ENCODE measurements at places on chromosomes 4 and X. TPM values are rescaled to one million over a fixed set of nuclear protein-coding genes. Genes with fewer than 3 reads are reported as not detected.

Gene NAP1L3
- 5.6 TPM for total RNA-seq

Gene IL13RA1
- 48.1 TPM for total RNA-seq

Gene TACC3
- total RNA-seq = 10.4 TPM

Gene KIAA1210
- total RNA-seq = 0.50 TPM

Gene PDCL2
- total RNA-seq = not detected

Gene ARMCX5
- total RNA-seq = 17.6 TPM

Gene SAGE1
- not detected for total RNA-seq

Gene IQCM
- total RNA-seq = not detected

Gene BGN
- 48.5 TPM for total RNA-seq

Gene GAGE1
- total RNA-seq = not detected

Gene TMPRSS11A
- not detected for total RNA-seq

Gene IGFBP7
- 955 TPM for total RNA-seq

Gene CCNA2
- 2.2 TPM for total RNA-seq

Gene CXorf38
- total RNA-seq = 12.8 TPM

Gene GAB3
- total RNA-seq = 1.6 TPM

Gene GAGE12J
- not detected for total RNA-seq

Gene PTPN13
- 38.9 TPM for total RNA-seq

Gene LRP2BP
- total RNA-seq = 5.1 TPM

Gene AVPR2
- 0.60 TPM for total RNA-seq

Gene CT45A10
- total RNA-seq = not detected

Gene FOXR2
- total RNA-seq = not detected

Gene NAA11
- not detected for total RNA-seq

Gene SYNPO2
- 265 TPM for total RNA-seq

Gene ADAM29
- total RNA-seq = not detected

Gene C4orf36
- total RNA-seq = 1.4 TPM

Gene VSIG1
- total RNA-seq = not detected

Gene SLC34A2
- total RNA-seq = 3.7 TPM

Gene SOWAHD
- total RNA-seq = 2.3 TPM

Gene ATP1B4
- total RNA-seq = not detected

Gene RAB39B
- total RNA-seq = 0.10 TPM

Gene DNAAF6
- not detected for total RNA-seq

Gene ZNF185
- 3.5 TPM for total RNA-seq

Gene DGAT2L6
- not detected for total RNA-seq

Gene KLKB1
- total RNA-seq = 0.86 TPM

Gene SERTM2
- 0.92 TPM for total RNA-seq

Gene PRPS2
- 113 TPM for total RNA-seq

Gene PABPC4L
- total RNA-seq = 1.9 TPM

Gene NR3C2
- 22.9 TPM for total RNA-seq
